T47D (cell line): ENCODE measurements at places on chromosomes 4 and X.

GRCh38 chr4:175823015-175823742 is 11.1 kb upstream of the GPM6A start:
- DNase-seq: no peak

GRCh38 chrX:56947699-56948098 is 47.6 kb downstream of the SPIN3 start:
- no peak for DNase-seq

DNA sequence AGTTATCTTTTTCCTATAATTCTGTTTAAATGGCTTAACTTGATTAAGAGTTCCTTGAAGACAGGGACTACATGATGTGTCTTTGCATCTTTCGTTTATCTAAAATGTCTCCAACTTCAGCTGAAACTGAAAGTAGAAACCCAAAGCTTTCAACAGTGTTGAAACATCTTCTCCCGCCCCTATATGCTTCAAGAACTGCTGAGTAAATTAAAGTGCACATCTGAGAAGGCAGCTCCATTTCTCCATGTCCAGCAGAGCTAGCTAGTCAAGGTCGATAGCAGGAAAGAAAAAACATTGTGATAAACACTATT is 185.7 kb upstream of the TBL1X start:
- no peak for DNase-seq

DNA sequence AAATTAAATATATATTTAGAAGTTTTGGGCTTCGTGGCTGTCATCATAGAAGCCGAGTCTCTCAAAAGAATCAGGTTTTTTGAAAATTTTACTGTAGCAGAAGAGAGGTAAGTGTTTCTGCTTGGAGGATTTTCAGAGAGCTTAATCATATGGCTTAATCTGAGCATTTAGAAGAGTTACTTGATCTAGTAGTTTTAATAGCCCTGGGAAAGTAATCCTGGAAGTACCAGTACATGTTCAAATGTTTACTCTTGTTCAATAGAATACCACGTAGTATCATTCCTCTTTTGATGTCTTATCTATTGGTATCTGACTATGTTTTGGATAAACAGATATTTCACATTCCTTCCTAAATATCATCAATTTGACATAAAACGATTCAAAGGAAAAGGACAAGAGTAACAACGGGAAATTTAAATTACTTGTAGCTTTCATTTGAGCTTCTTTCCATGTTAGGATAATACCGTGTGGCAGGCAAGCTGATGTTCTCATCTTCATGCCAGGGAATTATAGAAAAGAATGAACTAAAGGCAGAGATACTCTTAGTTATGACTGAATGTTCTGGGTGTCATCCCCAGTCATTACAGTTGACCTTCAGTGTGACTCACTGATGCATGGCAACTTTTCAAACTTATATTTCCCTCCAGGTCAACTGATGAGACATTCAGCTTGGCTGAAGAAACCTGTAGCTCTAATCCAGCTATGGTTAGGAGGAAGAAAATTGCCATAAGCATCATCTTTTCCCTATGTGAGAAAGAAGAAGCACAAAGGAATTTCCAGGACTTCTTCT is 89.8 kb downstream of the FNIP2 start:
- no peak for DNase-seq
